Stimulated activated CD4-positive, alpha-beta T cell treated with anti-CD3 and anti-CD28 coated beads, Interleukin-1b, Interleukin-23, amount 100 ng/mL, for 24 hours (primary cell): ENCODE measurements at places on chromosomes 1 and 21.

DNA sequence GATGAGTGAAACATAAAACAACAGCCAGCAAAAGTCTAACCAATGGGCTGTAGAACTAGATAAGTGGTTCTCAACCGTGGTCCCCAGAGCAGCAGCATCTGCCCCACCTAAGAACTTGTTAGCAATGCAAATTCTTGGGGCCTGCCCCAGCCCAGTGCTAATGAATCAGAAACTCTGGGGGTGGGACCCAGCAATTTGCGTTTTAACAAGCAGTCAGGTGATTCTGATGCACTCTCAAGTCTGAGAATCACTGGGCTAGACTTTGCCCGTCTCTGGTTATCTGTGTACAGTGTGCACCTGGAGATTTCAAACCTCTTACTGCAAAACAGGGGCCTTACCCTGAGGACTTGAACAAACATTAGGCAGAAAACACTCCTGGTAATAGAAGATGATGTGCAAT, 66.5 kb downstream of the PLXNA2 start:
- DNase-seq = no peak

GRCh38 chr1:46002551-46003150, 129.8 kb downstream of the PIK3R3 start:
- no peak for DNase-seq

- no peak for DNase-seq
These were observed 26.6 kb downstream of the ATF6 start for GRCh38 chr1:161792740-161793139.

- no peak for DNase-seq
These were observed 14.6 kb upstream of the AIM2 start for GRCh38 chr1:159091180-159091560.

GRCh38 chr1:113582084-113582483, 177.2 kb downstream of the PHTF1 start:
- DNase-seq = no peak

GRCh38 chr21:46355161-46356004, 31.4 kb downstream of the PCNT start:
- no peak for DNase-seq

DNA sequence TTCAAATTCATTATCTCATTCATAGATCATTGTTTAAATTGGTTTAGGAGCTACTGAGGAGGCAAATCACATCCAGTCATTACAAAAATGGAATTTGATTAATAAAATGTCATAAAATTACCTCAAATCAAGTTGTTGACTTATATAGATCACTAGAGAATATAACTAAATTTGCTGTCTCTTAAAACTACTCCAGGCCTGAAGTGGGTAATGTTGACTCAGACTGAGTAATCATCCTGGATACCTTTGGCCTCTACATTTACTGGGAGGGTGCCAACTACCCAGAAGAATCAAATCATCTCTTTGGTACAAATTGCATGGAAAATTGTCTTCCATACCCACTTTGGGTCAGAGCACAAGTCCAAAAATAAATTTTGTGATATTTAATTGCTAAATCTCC, 191.2 kb upstream of the GREM2 start:
- no peak for DNase-seq

- DNase-seq = peak; percentile 2
These were observed 431 bp downstream of the MAP1LC3C start for GRCh38 chr1:241998412-241998921.

GRCh38 chr21:31866077-31866511, 6.7 kb upstream of the HUNK start:
- peak; percentile 41 for DNase-seq

GRCh38 chr1:28064064-28064463, 24.3 kb downstream of the EYA3 start:
- DNase-seq = no peak

DNA sequence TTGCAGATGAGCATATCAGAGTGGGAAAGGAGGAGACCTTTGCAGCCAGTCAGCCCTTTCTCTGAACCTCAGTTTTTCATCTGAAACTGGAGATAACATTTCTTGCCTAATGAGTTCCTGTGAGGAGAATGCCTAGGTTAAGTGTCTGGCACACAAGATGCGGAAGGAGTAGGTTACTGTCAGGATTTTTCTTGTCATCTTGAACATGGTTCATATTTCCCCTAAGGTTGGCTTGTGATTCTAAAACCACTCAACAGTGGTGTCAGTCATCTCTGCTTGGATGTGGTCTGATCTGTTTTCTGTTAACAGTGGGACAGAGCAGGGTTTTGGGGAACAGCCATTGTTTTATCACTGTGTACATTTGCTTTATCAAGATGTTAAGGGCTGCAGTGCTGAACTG, 70.6 kb downstream of the TGFB2 start:
- DNase-seq = no peak

DNA sequence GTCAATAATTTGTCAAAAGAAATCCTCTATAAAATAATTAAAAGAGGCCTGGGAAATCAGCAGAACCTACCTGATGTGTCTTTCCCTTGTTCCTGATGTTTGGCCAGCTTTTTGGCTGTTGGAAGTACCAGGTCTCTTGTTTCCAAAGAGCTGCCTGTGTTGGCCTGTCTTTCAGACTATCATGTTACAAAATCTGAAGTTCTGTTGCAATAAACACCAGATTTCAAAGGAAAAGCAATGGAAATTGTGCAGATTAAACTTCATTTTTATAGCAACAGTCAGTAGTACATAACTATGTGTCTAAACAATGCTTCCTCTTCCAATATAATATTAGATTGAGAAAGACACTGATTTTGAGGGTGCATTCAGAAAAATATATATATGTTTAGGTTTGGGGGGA, 647.2 kb upstream of the CXADR start:
- no peak for DNase-seq

DNA sequence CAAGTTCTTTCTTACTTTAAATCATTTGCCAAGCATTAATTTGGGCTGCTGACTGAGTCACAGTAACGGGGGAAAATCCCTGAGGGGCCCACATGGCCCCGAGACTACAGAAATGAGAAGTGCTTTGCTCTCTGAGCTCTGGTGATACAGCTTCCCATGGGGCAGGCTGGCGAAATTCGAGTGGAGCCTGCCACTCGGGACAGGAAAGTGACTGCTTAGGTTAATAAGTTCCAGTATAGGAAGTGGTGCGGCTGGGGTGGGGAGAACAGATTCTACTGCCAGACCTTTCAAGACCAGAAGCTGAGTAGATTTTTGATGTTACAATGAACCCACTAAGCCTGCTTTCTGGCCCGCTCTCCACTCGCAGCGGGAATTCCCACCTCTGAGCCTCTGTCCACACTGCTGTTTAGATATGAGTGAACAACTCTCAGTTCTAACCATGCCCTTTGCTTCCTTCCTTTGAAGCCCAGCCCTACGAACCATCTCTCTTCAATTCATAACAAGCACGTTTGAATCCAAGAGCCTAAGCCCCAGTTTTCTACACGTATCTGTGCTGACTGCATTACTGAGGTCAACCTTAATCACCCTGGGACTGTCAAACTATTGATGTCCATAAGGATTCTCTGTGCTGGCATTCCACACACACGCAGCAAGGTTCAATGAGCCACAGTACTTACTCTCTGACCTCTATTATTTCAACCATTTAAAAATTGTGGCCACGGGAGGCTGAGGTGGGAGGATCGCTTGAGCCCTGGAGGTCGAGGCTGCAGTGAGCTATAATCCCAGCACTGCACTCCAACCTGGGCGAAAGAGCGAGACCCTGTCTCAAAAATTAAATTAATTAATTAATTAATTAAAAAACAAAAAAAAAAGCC, 9.6 kb downstream of the ZBTB17 start:
- DNase-seq = peak; percentile 72

- no peak for DNase-seq
These were observed 31.3 kb downstream of the SMAP2 start for GRCh38 chr1:40404670-40405462.

DNA sequence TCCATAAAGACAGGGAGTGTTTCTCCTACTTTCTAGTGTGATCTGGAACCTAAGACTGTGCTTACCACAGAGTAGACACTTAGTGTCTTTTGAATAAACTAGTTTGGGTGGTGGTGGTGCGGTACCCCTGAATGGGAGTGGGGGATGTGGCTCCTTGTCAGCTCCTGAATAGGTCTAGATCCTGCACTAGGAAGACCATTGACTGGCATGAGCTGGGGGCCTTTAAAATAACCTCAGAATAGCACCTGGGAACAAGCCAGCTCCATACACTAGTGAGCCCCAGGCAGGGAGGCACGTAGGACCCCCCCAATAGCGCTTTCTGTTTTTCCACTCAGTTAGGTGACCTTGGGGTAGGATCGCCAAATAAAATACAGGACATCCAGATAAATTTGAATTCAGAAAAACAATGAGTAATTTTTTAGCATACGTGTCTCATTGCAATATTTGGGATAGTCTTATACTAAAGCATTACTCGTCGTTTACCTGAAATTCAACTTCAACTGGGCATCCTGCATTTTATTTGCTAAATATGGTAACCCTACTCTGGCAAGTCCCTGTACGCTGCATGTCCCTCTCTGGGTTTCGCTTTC, 45.6 kb downstream of the AZIN2 start:
- no peak for DNase-seq

DNA sequence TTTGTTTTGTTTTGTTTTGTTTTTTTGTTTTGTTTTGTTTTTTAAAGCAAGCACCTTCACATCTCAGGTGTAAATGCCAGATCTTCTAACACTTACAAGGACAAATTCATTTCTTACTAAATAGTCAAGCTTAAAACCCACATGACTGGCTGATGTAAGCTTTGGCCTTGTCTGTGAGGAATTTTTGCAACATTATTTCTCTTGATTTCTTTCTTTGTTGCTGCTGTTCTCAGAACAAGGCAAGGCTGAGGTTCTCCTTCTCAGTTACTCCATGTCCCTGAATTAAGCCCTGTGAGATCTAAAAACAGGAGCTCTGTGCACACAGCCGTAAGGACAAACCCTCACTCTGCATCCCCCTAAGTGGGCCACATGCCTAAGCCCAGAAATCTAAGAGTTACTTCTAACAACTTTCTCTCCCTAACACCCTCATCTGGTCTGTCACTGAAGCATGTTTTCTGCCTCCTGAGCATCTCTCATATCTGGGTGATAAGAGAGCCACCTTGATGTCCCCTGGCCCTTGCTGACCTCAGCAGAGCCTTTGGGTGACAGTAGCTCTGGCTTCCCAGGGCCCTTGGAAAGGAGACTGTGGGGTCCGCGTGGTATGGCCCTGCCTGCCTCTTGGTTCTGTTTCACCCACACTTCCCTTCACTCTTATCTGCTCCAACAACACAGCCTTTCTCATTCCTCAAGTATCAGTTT, 81.2 kb upstream of the HOOK1 start:
- DNase-seq = no peak

DNA sequence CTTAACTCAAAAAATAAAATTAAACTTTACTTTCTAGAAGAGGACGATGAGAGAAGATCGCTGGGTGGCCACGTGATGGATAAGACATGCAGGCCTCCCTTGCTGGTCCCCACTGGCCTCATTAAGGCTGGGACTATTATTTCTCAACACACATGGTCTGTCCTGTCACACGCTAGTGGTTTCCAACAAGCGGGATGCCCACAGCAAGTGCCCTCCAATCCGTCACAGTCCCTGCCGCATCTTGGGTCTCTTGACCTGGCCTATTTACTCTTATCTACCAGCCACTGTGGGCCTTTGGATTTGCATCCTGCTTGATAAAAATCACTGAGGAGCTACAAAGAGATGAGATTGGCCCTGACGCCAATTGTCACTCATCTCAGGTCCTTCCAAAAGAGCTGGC, 30.0 kb downstream of the CAPZB start:
- no peak for DNase-seq

- no peak for DNase-seq
These were observed 179.3 kb downstream of the ZNF326 start for GRCh38 chr1:90174246-90174645.

DNA sequence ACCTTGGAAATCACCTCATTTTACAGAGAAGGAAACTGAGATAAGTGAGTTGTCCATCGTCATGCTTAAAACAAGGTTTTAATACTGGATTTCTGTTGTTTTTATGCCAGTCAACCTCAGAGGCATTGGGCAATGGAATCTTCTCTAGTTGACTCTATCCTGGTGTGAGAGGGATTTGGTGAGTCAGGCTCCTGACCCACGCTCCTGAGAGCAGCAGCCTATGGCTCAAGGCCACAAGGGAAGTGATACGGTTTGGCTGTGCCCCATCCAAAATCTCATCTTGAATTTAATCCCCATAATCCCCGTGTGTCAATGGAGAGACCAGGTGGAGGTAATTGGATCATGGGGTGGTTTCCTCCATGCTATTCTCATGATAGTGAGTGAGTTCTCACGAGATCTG, 90.1 kb downstream of the TLR5 start:
- no peak for DNase-seq
